ENCODE measurements at places on chromosomes 1 and 21. TPM values are rescaled to one million over a fixed set of nuclear protein-coding genes. Genes with fewer than 3 reads are reported as not detected.

MPL gene
- not detected for total RNA-seq

MORN1 gene
- 10.4 TPM for total RNA-seq

HCRTR1 gene
- total RNA-seq, result not detected

ANKRD65 gene
- total RNA-seq, result 1.7 TPM

GPR37L1 gene
- total RNA-seq, result under 0.01 TPM

GREM2 gene
- 5.1 TPM for total RNA-seq

SHISAL2A gene
- total RNA-seq, result not detected

OR2L2 gene
- total RNA-seq, result under 0.01 TPM

DCDC2B gene
- not detected for total RNA-seq

FBXO2 gene
- 4.2 TPM for total RNA-seq

SERPINC1 gene
- total RNA-seq, result not detected

CELA3A gene
- not detected for total RNA-seq

ANKRD35 gene
- total RNA-seq, result 2.8 TPM

TNFRSF14 gene
- 20.2 TPM for total RNA-seq

CYP4B1 gene
- total RNA-seq, result not detected
